ENCODE measurements at places on chromosomes 11 and 22.

DNA sequence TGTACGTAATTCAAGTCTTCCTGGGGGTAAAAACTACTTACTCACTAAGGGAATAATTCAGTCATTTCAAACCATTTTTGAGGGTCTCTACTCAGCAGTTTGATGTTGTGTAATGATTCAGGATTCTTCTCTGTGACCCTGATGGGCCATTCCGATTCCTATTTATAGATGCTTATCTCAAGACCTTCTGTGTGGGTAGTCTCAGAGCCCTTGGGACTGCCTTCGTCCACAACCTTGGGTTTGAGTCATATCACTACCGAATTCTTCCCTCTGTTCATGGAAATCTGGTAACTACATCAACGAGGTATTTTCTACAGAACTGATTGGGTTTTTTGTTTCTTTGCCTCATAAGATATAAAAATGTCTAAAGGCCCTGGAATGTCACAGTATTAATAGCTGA, 14.3 kb upstream of the CBX6 start:
- peaks cover 17% of the 10 kb centered on the region for H3K4me1 ChIP-seq
- H3K27ac ChIP-seq, result no peak overlapping the region
- no peak for DNase-seq

DNA sequence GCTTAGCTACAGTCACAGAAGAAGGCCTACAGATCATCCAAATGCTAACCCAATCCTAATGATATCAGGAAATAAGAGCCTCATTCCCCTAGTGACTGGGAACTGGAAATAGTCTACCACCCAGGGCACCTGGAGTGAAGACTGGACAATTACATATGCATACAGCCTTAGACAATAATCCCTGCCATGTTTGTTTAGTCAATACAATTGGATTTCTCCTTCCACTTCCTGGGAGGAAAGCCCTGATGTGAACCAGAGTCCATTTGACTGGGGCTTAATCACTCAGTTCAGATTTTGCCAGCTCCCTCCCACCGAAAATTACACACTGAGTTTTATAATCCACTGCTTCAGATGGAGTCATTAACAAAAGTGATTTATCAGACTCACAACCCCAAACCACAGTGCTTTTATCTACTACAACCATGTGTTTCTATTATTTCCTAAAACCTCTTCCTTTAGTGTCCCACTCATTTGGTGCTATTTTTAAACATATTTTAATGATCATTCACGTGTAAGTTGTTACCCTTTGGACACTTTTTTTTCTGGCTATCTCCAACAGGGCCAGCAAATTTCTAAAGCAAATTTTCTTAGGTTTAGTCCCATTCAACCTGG, 29.9 kb downstream of the CWF19L2 start:
- H3K4me1 ChIP-seq, result peaks cover 8% of the 10 kb centered on the region
- H3K27me3 ChIP-seq, result no peaks in the 10 kb centered on the region
- H3K36me3 ChIP-seq, result peaks cover 38% of the 10 kb centered on the region
- H3K27ac ChIP-seq, result no peak overlapping the region
- DNase-seq, result no peak

- H3K4me3 ChIP-seq, result no peak overlapping the region
- H3K36me3 ChIP-seq, result no peaks in the 10 kb centered on the region
- no peak overlapping the region for H3K27ac ChIP-seq
- no peaks in the 10 kb centered on the region for H3K4me1 ChIP-seq
Observed at GRCh38 chr11:125224391-125225021, 60.0 kb downstream of the PKNOX2 start.

DNA sequence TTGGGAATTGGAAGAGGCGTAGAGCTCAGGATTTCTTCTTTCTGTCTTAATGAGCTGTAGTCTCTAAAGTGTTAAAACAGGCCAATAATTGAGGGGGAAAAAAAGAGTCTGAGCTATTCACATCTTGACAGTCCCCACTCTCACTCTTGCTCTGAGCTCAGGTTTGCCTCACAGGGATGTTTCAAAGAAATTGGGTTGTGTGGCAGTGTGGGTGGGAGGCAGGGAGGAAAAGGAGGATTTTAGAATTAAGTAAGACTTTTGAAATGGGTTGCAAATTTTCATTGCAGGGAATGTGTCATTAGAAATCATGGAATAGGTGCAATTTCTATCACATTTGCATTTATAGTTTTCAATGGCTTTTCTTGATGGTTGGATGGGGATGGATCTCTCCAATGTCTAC, 338.8 kb upstream of the KIRREL3 start:
- H3K36me3 ChIP-seq, result no peaks in the 10 kb centered on the region
- no peak overlapping the region for H3K4me3 ChIP-seq
- no peaks in the 10 kb centered on the region for H3K4me1 ChIP-seq
- H3K27ac ChIP-seq, result no peak overlapping the region
- DNase-seq, result no peak

GRCh38 chr11:118915941-118916841, 9.5 kb downstream of the BCL9L start:
- peak overlapping the region; percentile 93 for H3K27ac ChIP-seq
- peak overlapping the region; percentile 20 for H3K4me3 ChIP-seq
- peaks cover 12% of the 10 kb centered on the region for H3K36me3 ChIP-seq
- no peak for DNase-seq

- H3K4me3 ChIP-seq, result no peak overlapping the region
- H3K36me3 ChIP-seq, result no peaks in the 10 kb centered on the region
- peaks cover 8% of the 10 kb centered on the region for H3K27me3 ChIP-seq
- DNase-seq, result no peak
- no peaks in the 10 kb centered on the region for H3K4me1 ChIP-seq
Observed at GRCh38 chr11:86940122-86940777, 14.9 kb downstream of the FZD4 start.

Measured in activated T-helper 2 cell treated with anti-CD3 and anti-CD28 coated beads, Interferon-gamma antibody, Interleukin-2, Interleukin-4, amounts not matched to agents 10 μg/mL and 5 μg/mL and 100 μg/mL, durations not matched to agents 14 hours and 24 hours and 36 hours (primary cell).